Lower leg skin (tissue), 4 donors: ENCODE measurements at places on chromosomes 5 and 9. TPM values are rescaled to one million over a fixed set of nuclear protein-coding genes. Genes with fewer than 3 reads are reported as not detected.

The TMEM174 gene
- not detected for total RNA-seq

DNA sequence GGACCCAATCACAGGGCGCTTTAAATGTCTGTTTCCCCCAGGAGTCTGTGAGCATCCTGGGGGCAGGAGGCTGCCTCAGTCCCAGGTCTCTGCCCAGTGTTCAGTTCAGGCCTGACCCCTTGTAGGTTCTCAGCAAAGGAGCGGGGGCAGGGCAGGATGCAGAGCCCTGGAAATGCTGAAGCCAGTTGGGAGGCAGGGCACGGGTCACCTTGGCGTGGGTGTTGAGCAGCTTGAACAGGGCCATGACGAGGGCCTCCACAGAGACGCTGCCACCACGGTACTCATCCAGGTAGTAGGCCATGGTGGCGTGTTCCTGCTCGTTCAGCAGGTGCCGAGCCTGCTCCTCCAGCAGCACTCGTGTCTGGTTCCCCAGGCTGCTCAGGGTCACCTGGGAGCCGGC lies 36.3 kb upstream of the AKNA start:
- DNase-seq, result no peak

GRCh38 chr5:176389135-176390123 lies 878 bp downstream of the HIGD2A start:
- no peak for DNase-seq

DNA sequence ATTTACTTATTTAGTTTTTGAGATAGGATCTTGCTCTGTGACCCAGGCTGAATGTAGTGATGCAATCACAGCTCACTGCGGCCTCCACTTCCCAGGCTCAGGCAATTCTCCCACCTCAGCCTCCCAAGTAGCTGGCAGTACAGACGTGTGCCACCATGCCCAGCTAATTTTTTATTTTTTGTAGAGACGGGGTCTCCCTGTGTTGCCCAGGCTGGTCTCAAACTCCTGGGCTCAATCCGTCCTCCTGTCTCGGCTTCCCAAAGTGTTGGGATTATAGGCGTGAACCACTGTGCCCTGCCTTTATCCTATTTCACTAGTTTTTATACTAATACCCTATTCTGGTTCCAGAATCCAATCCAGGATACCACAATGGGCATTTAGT lies 6.8 kb downstream of the RPS14 start:
- DNase-seq, result no peak

DNA sequence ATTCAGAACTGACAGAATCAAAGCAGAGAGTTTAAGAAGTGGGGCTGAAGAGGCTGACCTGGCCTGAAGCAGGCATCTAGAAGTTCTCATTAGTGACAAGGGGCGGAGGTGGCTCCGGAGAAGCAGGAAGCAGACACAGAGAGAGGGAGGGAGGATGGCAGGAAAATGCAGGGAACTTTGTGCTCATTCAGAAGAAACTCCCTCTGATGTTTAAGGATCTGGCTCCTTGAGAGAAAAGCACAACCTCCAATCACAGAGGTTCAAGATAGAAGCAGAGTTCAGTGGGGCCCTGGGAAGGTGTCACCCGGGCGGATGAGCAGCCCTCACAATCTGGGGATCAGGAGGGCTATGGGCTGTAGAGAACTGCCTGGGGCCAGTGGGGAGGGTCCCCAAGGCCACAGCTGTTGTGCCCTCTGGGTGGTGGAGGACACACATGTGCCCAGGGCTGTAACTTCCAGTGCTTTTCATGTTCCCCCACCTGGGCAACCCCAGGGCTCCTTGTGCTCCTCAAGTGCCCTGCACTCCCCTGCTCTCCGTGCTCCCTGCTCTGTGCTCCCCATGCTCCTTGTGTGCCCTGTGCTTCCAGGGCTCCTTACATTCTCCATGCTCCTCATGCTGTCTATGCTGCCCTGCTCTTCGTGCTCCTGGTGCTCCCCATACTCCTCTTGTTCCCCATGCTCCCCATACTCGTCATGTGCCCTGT lies 51.4 kb downstream of the TRIP13 start:
- no peak for DNase-seq

DNA sequence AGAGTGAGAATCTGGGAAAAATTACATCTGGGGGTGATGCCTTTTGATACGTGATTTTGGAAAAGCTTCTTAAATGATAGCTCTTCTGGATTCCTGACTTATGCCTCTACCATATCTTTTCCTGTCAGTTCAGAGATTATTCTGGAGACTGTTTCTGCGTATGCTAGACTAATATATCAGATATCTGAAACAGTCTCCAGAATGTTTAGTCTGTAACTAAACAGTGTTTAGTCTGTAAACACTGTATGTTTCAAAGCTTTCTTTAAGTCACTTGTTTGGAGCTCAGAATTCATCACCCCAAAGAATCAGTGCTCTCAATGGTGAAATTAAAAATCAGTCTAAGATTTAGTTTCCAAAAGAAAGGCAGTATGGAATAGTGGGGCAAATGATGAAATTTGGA lies 19.7 kb downstream of the C9orf85 start:
- DNase-seq, result no peak

- DNase-seq, result no peak
Measured at GRCh38 chr5:73789851-73790281, 163.9 kb downstream of the ARHGEF28 start.

DNA sequence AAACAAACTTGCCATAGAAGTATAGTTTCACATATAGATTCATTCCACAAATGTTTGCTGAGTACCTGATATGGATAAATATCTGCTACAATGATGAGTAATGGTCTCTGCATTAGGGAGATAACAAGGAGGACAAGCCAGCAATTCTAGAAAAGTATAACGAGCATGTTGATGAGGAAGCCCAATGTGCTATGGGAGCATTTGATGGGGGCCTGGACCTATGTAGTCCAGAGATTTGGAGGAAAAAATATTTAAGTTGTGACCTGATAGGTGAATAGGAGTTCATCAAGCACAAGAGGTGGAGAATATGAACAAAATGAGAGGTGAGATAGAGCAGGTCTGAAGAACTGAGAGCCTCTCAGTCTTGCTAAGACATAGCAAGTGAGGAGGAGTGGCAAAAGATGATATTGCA lies 14.4 kb upstream of the TMEM245 start:
- no peak for DNase-seq

DNA sequence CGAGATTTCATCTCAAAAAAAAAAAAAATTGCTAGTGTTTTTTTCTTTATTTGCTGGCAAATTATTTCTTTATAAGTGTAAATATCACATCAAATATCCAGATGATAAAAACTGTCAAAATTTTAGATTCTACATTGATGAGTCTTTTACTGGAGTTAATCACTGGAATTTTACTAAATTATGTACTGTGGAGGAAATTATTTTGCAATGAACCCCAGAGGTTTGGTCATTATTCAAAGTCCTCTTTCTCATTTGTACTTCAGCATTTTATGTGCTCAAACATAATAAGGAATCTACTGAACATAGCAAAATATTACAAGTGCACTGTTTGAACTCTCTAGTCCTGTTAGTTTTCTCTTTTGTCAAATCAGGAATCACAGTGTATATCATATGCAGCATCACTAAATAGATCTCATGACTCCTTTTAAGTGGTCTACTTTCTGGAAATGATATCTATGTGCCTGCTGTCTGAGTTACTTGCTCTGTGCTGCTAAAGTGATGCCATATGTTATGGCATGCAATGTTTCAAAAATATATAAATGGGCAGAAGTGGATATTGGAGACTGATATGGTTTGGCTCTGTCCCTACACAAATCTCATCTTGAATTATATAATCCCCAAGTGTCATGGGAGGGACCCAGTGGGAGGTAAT lies 18.0 kb downstream of the OTULINL start:
- no peak for DNase-seq

The LECT2 gene
- not detected for total RNA-seq

DNA sequence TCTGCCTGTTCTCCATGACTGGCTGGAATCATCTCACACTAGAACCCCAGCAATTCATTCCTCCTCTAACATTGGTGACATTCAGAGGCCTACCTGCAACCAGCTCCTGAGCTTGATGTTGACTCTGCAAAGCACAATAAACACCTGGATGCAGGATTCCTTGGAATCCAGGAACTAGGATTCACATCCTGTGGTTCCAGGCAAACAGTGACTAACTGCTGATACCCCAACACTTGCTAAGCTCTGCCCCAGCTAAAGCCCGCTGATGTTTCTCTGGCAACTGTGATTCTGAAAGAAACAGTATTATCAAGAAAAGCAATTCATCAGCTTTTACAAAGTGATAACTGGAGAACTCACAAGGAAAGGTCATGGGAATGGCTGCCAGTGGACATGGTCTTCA lies 29.2 kb downstream of the SUSD1 start:
- no peak for DNase-seq

GRCh38 chr9:76932265-76932664 lies 26.4 kb upstream of the PRUNE2 start:
- DNase-seq, result no peak

The SCGB3A2 gene
- total RNA-seq, result not detected

GRCh38 chr9:90057361-90057760 lies 452.5 kb downstream of the GADD45G start:
- no peak for DNase-seq

The PCDHGA8 gene
- total RNA-seq, result 1.6 TPM

The GRM6 gene
- total RNA-seq, result not detected

GRCh38 chr9:130227833-130228232 lies 37.7 kb upstream of the HMCN2 start:
- no peak for DNase-seq

DNA sequence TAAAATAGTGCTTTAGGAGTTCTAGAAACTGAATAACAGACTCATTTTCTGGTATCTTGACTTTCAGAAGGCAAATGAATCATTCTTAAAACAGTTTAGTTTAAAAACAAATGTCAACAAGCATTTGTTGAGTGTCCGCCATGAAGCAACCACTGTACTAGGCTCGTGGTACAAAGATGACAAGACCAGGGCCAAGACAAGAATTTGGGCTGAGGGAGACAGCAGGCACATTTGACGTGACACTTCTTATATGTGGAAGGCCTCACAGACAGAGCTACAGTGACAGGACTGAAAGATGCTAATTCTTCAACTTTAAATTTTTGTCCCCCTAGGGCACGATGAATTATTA lies 14.4 kb upstream of the ZNF131 start:
- DNase-seq, result no peak

DNA sequence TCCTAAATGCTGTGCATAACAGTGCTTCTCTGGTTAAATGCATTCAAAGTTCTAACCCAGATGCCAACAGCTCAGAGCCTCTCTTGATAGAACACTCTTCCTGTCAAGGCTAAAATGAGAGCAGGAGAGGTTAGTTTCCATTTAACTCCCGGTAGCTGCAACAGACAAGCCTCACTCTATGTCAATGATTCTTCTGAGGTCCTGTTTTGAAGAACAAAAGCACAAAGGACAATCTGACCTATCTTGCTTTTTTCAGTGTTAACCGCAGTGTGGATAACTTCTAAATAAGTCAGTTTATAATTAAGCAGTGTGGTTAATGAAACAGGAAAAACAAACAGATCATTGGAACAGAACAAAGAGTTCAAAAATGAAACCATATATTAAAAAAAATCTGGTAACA lies 80.7 kb downstream of the ANKRD55 start:
- DNase-seq, result no peak

DNA sequence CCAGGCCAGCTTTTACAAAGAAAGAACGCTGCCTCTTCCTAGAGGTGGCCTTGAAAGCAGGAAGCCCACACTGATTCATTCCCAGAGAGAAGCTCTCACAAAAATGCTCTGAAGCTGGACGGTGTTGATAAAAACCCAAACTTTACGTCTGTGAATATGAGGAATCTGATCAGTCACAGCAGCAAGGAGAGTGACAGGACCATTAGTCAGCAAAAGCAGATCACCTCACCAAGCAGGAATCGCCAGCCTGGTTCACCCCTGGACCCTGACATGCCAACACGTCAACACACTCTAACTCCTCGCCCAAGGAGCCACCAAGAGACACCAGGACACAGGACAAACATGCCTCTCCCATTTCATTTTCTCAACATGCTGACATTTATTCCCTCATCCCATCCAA lies 70.6 kb upstream of the ZNF622 start:
- no peak for DNase-seq

GRCh38 chr5:34978681-34979080 lies 49.3 kb downstream of the DNAJC21 start:
- DNase-seq, result no peak

The SAXO1 gene
- 1.1 TPM for total RNA-seq

GRCh38 chr5:164097749-164098148 lies 592.3 kb downstream of the MAT2B start:
- DNase-seq, result no peak

DNA sequence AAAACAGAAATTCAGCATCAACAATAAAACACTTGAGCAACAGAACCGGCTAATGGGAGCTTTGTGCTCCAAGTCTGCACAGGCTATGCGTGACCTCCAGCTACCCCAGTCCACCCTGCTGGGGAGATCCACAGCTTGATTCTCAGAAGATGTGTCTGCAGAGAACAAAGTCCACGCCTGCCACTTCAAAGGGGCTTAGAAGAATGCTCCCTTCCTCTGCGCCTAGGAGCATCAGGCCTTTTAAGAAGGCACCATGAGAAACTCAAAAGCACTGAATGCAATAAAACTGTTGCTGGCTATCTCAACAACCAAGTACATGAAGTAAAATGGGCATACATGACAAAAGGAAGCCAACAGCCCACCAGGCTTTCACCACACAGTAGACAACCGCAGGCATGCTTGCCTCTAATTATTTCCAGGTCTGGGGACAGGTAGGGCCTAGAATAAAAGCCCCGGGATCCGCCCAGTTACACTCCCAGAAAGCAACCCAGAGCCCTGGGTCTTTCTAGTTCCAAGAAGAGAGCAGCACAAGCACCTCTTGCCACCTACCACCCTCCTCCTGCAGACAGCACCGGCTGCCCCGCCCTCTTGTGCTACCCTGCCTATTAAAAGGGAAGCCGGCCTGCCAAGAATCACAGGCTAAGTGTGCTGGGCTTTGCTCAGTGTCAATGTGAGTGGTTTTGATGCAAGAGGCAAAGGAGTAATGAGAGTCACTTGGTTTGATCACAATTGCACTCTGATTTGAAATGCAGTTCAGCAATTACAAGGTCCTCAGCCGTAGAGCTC lies 123.2 kb downstream of the SPOCK1 start:
- DNase-seq, result no peak

- no peak for DNase-seq
Measured at GRCh38 chr9:123834889-123835562, 94.9 kb downstream of the DENND1A start.
